ENCODE measurements at places on chromosomes 1 and 21.

- DNase-seq = no peak
Observed at GRCh38 chr1:197837911-197838310, 62.6 kb upstream of the DENND1B start.

DNA sequence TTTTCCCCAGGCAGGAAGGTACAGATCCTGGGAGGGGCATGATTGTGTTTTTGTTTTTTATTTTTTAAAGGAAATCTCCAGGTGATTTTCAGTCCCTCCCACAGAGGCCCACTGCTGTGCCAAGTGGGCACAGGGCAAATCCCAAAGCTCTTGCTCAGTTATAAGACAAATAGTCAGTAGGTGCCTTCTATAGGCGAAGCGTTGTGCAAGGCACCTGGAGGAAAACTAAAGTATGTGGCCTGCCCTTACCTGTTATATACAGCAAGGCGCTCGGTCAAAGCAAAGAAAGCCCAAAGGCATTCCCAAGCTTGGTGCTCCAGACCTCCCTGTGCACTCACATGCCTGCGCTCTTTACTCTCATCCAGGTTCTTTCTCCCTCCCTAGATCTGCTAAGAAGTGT is 81.0 kb downstream of the KCNJ15 start:
- no peak for DNase-seq

DNA sequence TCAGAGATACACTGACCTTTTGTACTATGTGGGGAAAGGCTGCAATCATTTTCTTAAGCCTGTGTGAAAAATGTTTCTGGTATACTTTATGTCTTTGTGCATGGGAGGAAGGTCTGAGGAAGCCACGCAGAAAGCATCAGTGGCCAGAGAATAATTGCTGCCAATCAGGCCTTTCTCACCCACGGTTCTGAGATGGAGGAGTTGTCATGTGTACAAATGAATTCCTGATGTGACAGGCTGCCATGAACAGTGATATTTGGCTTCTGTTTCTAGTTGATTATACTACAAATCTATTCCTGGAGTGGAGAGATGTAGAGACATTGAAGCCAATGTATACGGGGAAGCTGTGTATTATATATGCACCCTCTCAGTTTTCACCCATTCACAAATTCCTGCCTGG is 142.6 kb downstream of the GRIK1 start:
- DNase-seq = no peak

DNA sequence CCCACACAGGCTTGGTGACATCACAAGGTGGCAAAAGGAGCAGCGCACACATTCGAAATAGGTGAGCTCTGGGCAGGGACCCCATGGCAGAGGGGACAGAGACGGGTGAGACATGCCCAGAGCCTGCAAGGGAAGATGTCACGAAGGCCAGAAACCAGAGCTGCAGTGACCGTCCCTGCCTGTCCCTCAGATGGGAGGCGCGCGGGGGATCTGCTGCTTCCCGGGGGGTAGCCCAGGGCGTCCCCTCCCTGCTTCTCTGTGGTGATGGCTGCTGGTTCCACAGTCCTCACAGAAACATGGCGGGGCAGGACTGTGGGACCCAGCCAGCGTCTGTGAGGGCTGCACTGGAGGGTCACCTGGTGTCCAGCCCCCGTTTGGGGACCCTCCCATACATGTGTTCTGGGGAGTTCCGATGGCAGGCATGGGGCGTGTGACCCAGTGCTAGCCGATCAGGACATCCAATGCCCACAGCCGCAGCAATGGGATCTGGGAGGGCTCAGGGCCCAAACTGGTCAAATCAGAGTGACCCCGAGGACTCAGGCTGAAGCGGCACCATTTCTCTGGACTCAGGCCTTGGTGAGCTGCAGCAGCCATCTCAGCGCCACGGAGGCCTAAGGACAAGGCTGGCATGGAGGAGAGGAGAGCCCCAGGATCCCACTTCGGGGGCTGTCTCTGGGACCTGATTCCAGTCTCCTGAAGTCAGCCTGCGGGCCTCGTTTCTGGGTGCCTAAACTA is 20.7 kb upstream of the SPSB1 start:
- DNase-seq = no peak

- DNase-seq = no peak
Observed at GRCh38 chr1:50422946-50423669, at the start of gene DMRTA2. TSS of gene DMRTA2 (minus strand) at chr1:50423443. CDS start at chr1:50421536, 1,907 bp downstream.

DNA sequence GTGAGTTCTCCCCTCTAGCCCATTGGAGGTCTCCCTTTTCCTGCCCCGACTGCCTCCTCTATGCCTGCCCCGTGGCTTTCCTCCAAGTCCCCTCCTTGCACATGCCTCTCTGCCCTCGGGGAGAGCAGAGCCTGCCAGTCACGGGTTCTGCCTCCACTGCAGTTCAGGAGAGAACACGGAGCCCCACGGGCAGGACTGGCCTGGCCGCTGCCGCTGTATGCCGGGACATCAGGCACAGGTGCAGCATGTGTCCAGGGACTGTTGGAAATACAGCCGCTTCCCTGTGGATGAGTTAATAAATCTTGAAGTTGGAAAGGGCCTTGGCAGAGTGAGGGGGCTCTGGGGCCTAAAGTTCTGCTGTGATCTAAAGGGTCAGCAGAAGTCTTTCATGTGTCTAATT is 676.6 kb downstream of the MATN1 start:
- DNase-seq = no peak

GRCh38 chr1:46408356-46409062 is 14.4 kb downstream of the FAAH start:
- DNase-seq = no peak

GRCh38 chr1:113201560-113201959 is 128.6 kb downstream of the LRIG2 start:
- no peak for DNase-seq
